ENCODE measurements at places on chromosomes 12 and 14.

DNA sequence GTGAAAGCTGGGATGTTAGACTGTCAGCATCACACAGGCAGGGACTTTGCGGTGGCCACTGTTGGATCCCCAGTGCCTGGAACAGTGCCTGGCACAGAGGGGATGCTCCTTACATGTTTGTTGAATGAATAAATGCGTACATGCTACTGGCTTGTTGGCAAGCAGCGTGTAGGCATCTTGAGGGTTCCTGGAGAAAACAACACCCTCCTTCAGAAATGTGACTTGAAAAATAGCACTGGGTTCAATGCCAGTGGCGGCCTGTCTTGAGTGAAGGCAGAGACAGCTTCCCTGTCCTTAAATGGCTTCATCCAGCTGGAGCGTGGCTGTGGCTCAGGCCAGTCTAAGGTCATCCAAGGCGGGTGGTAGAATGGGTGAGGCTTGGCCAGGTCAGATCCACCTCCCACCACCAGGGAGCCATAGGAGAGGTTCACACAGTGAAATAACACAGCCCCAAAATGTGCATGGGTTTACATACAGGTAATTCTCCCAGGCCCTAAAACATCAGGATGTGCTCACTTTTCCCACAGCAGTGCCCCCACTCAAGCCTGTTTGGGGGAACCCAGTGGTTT, 171.4 kb downstream of the PHETA1 start:
- no peak for DNase-seq

DNA sequence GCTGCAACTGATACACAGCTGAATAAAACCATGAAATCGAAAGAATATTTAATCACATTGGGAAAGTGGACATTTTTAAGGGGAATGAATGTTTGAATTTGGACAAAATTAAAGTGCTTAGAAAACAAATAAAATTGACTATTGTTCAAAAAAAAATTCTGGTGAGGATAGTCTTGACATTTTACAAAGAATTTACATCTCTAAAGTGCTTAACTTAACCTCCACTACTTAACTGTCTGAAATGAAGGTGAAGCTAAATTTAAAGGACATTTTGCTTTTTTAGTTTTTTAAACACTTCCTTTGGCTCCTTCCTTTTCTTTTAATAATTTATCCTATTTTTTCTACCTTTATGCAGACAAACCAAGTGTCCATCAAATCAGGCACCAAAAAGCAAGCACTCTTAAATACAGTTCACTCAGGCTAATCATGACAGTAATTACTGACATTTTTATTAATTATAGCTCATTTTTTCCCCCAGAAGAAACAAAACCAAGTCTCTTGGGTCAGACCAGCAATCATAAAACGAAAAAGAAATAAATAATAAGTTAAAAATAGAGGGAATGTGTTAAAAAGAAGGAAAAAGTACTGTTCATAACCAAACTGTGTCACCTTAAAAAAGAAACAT, 5.7 kb upstream of the CCND2 start:
- no peak for DNase-seq

DNA sequence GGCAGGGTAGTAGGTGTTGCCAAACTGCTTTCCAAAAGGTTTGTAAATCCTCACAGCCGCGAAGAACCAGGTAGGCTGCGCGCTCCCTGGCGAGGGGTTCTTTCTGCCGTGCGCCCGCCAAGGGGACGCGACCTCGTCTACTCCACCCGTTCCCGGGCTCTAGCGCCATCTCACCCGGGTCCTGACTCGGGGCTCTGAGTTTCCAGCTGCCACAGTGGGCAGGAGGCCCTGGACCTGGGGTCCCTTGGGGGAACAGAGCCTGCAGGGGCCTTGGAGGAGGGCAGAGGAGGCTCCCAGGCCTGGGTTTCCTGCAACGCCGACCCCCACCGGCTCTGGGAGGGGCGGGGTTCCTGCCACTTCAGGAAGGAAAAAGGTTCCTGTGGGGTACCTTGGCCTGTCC, 706 bp downstream of the ANHX start:
- no peak for DNase-seq

DNA sequence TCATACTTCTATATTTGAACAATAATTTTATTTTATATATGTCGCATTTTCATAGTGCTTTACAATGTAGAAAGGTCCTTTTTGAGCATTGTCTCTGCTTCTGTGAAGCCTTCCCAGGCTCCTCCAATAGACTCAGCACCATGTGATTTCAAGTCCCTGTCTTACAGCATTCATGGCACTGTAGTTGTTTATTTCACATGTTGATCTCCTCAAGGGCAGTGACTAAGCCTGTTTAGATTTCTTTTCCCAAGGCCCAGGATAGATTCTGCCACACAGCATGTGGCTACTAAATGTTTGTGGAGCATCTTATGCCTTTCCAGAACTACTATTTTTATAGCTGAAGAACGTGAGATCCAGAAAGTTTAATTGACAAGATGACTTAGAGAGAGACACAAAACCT, 391.7 kb downstream of the TMEM117 start:
- DNase-seq: no peak

DNA sequence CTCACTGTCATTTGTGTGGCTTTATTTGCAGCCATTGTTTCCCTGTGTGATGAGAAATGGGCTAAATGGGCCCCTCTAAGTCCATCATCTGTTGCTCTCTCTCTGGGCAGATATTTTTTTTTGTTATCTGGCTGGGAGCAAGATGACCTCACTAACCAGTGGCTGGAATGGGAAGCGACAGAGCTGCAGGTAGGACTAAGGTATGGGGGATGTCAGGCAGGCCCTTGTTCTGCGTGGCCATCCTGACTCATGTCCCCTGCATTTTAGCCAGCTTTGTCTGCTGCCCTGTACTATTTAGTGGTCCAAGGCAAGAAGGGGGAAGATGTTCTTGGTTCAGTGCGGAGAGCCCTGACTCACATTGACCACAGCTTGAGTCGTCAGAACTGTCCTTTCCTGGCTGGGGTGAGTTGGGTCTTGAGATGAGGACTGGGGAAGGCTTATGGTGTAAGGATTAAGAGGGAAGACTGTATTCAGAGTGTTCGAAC, 1.3 kb downstream of the MARS1 start:
- DNase-seq: peak; percentile 13

DNA sequence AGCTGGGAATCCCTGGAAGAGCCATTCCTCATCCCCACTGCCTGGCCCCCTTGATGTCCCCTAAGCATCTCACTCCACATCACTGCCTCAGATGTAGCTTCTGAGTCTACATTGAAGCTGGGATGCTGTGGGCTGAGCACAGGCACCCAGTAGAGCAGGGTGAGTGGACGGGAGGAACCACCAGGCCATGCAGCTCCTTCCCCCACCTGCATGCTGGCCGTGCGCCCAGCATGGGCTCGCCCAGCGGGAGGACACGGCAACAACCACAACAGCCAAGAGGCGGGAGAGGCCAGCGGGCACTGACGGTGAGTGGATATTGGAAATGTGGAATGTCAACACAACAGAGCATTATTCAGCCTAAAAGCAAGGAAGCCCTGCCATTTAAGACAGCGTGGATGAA, 310.9 kb downstream of the ADGRD1 start:
- DNase-seq: peak; percentile 57

DNA sequence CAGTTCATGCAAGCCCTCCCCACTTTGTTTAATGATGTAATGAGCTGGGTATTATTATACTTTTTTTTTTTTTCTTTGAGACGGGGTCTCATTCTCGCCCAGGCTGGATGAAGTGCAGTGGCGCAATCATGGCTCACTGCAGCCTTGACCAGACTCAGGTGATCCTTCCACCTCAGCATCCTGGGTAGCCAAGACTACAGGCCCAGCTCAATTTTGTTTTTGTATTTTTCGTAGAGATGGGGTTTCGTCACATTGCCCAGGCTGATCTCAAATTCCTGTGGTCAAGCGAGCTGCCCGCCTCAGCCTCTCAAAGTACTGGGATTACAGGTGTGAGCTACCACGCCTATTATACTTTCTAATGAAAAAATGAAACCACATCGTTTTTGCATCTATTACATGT, 4.5 kb upstream of the DCAF11 start:
- no peak for DNase-seq

DNA sequence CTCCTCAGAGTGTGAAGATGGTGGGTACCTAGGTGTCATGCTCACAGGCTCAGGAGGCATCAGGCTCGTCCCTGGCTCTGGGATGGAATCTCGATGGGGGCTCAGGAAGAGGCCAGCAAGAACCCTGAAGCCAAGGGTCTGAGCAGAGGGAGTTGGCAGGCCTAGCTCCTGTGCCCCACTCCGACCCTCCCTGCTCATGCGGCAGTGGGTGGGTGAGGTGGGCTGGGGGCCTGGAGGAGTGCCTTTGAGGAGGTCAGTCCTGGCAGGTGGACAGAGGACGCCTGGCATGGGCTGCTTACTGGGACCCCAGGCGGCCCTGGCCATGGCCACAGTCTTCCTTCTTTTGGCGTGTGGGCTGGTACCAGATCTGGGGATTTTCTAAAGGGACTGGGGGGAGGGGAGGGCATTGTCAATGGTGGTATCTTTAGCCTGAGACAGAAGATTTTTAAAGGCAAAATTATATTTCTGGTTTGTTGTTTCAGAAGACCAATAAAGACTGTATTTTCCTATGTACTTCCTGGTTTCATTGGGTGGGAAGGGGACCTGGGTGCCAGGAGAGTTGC, 16.0 kb downstream of the LRTM2 start:
- DNase-seq: peak; percentile 59

- DNase-seq: no peak
Observed at GRCh38 chr14:23646648-23647549, 10.7 kb downstream of the DHRS2 start.

- no peak for DNase-seq
Observed at GRCh38 chr12:69055706-69056105, 122.7 kb upstream of the CPM start.

DNA sequence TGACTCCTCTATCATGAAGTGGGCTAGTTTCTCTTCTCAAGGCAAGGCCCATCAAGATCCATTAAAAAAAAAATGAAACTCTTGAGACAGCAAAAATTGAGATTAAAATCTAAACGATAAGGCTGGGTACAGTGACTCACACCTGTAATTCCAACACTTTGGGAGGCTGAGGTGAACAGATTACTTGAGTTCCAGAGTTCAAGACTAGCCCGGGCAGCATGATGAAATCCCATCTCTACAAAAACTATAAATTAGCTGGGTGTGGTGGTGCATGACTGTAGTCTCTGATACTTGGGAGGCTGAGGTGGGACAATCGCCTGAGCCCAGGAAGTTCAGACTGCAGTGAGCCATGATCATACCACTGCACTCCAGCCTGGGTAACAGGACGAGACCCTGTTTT, 226.5 kb upstream of the SOX5 start:
- DNase-seq: no peak

DNA sequence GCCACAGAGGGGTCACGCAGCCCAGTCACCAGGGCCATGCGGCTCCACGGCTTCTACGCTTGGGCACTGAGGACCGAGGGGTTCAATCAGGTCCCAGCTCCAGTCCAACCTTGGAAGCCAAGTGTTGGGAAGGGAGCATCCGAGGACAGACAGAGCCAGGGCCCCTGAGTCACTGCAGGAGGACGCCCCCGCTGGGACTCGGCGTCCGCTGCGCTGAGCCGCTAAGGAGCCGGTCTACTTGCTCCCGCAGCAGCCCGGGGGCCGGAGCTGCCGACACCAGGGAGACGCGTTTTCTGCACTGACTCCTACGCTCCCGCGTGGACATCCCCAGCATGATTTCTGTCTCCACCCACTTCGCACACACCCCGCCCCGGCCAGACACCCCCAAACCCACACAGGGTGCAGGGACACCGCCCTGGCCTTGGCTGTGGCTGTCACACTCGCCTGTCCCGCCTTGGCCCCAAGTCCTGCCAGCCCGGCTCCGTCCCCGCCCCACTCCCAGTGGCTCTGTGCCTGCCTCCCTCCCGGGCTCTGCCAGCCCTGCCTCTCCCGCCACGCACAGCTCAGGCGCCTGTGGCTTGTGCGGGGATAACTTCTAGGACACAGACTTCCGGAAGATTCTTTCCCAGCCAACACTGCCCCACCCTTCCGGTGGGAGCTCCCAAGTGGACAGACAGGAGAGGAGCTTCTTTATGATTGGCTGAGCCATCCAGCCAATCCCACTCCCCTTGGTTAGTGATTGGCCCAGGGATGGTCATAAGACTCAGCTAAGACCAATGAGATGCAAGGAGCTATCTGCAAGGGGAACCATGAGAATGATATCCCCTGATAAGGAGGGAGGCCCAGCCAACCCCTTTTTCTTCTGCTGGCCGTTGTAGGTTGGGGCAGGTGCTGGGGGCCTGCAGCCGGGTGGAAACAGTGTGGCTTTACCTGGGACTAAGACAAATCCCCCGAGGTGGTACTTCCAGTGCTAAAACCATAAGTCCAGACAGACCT, 118.9 kb upstream of the SFSWAP start:
- DNase-seq: no peak

- no peak for DNase-seq
Observed at GRCh38 chr12:42213023-42213422, 25.0 kb downstream of the YAF2 start.

DNA sequence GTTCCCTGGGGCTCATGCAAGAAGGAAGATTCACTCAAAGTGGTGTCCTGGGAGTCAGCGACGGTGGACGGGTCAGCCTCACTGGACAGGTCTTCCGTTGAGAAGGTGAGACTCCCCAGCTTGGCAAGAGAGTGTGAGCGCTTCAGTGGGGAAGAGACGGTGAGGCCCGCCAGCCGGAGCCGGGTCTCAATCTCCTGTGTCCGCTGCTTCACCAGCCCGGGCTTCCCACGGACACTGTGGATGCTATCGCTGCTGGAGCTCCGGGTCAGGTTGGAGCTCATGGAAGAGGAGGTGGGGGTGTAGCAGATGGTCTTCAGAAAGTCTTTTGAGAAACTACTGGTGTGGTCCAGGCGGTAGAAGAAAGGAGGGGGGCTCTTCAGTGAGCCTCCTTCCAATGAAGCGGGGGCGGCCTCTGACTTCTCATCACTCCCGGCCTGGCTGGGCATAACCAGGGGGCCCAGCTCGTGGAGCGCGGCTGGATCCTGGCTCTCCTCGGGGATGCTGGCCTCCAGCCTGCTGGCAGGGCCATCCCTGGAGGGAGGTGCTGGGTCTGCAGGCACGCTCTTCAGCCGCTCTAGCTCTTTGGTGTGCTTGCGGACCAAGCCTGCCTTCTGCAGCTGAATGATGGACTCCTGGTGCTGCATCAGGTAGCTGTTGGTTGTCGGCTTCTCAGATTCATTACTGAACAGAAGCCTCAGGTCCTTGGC, 56.9 kb upstream of the CORO1C start:
- peak; percentile 86 for DNase-seq

DNA sequence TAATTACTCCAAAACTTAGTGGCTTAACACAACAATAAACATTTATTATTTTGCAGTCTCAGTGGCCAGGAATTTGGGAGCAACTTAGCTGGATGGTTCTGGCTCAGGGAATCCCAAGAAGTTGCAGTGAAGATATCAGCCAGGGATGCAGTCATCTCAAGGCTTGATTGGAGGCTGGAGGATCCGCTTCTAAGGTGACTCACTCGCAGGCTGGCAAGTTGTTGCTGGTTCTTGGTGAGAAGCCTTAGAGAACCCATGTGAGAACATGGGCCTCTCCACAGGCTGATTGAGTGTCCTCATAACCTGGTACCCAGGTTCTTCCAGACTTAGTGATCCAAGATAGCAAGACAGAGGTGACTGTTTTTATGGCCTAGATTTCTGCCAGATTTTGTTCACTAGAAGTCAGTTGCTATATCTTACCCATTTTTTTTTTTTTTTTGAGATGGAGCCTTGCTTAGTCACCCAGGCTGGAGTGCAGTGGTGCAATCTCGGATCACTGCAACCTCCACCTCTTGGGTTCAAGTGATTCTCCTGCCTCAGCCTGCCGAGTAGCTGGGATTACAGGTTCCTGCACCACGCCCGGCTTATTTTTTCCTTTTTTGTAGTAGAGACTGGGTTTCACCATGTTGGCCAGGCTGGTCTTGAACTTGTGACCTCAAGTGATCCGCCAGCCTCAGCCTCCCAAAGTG, 32.5 kb downstream of the BRMS1L start:
- no peak for DNase-seq

- no peak for DNase-seq
Observed at GRCh38 chr12:130080205-130080604, 82.1 kb upstream of the FZD10 start.

Measured in chondrocyte (in vitro differentiated cells).